Esophagus muscularis mucosa (tissue), 4 donors: ENCODE measurements at places on chromosomes 7 and 10. TPM values are rescaled to one million over a fixed set of nuclear protein-coding genes. Genes with fewer than 3 reads are reported as not detected.

- no peak overlapping the region for H3K4me3 ChIP-seq
- no peaks in the 10 kb centered on the region for H3K4me1 ChIP-seq
- DNase-seq: no peak
- no peak overlapping the region for H3K27ac ChIP-seq
- no peaks in the 10 kb centered on the region for H3K36me3 ChIP-seq
Observed at GRCh38 chr7:50807026-50807730, 24.5 kb upstream of the GRB10 start.

The CCL26 gene
- 1.2 TPM for total RNA-seq

The SRI gene
- 55.5 TPM for total RNA-seq

The SYT15 gene
- 4.8 TPM for total RNA-seq

The TRPV5 gene
- not detected for total RNA-seq

DNA sequence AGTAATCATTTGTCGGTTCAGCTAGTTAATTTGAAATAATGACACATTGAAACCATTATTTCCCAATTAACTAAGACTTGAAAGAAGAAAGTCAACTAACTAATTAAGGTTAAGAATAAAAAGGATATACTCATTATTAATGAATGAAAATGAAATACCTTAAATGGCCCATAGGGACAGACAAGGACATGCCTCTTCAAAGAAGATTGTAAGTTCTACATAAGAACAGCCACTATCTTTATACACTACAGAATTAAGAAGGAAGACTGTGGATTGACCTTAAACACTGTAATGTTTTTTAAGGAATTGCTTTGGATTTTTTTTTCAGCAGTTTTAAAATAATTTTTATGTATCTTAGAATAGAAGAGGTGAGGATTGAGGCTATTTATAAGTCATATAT lies 60.7 kb downstream of the CSTF2T start:
- no peak overlapping the region for H3K4me3 ChIP-seq
- DNase-seq: no peak
- H3K27me3 ChIP-seq: no peaks in the 10 kb centered on the region
- H3K36me3 ChIP-seq: no peaks in the 10 kb centered on the region
- no peak overlapping the region for H3K27ac ChIP-seq

GRCh38 chr10:14312014-14312413 lies 18.7 kb downstream of the FRMD4A start:
- no peaks in the 10 kb centered on the region for H3K27me3 ChIP-seq
- no peak for DNase-seq
- no peaks in the 10 kb centered on the region for H3K4me1 ChIP-seq
- H3K36me3 ChIP-seq: no peaks in the 10 kb centered on the region
- no peak overlapping the region for H3K27ac ChIP-seq
- H3K4me3 ChIP-seq: no peak overlapping the region

- no peak for DNase-seq
- H3K36me3 ChIP-seq: no peaks in the 10 kb centered on the region
- H3K4me1 ChIP-seq: peaks cover 11% of the 10 kb centered on the region
- H3K4me3 ChIP-seq: no peak overlapping the region
- no peak overlapping the region for H3K27ac ChIP-seq
Observed at GRCh38 chr10:52212802-52213201, 101.3 kb upstream of the DKK1 start.

The NSUN6 gene
- 5.0 TPM for total RNA-seq

The ACBD7 gene
- total RNA-seq: 0.63 TPM

DNA sequence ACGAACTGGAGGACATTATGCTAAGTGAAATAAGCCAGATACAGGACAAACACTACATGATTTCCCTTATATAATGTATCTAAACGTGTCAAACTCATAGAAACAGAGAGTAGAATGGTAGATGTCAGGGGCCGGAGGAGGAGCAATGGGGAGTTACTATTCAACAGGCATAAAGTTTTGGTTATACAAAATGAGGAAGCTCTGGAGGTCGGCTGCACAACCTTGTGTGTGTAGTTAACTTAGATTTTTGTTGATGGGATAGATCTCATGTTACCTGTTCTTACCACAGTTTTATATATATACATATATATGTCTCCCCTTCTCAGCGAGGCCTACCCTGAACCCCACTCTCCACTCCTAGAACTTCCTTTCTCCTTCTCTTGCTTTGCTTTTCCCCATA lies 22.4 kb upstream of the TECTB start:
- DNase-seq: peak; percentile 82
- H3K27ac ChIP-seq: no peak overlapping the region
- no peak overlapping the region for H3K4me3 ChIP-seq
- no peaks in the 10 kb centered on the region for H3K27me3 ChIP-seq
- no peaks in the 10 kb centered on the region for H3K36me3 ChIP-seq
- H3K4me1 ChIP-seq: no peaks in the 10 kb centered on the region

GRCh38 chr7:88546808-88547207 lies 212.7 kb upstream of the ZNF804B start:
- DNase-seq: no peak
- no peaks in the 10 kb centered on the region for H3K36me3 ChIP-seq
- no peak overlapping the region for H3K27ac ChIP-seq
- H3K4me1 ChIP-seq: no peaks in the 10 kb centered on the region
